ENCODE measurements at places on chromosomes 2 and 18.

GRCh38 chr2:68653538-68653982 lies 10.2 kb downstream of the PROKR1 start:
- DNase-seq: no peak

DNA sequence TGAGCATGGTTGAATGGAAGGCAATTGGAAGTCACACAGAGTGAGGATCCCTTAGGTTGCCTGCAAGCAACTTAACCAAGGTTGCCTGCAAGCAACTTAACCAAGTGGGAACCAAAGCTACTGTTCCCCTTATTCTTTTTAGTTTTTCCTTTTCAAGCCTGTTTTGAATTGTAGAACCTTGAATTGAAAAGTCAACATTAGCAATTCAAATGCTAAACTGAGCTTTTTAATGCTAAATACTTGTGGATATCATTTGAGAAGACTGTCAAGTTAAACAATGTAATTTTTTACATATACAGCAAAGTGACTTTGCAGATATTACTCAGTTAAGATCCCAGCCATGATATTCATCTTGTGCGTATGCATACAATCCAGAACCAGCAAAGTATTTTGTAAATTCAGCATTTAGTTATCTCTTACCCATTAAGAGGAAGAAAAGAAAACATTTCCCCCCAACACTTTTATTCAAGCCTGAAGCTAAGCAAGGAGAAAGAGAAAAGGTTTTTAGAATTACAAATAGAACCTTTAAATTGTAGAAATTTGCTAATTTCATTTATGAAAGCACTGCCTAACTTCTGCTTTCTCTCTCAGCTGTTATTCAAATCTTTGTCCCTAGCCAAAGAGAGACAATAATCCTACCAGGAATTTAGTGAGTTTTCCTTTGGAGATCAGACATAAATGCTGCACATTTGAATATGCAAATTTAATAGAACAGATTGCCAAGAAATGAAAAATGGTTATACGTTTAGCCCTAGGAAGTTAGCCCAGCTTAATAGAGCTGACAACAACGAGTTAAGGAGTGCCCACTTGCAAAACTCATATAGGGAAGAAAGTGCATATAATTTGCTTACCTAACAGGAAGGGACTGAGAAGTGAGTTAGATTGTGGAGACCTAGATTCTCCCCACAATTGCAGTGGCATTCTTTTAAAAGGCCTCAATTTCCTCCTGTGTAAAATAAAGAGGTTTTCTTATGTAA lies 643.2 kb upstream of the PIK3C3 start:
- no peak for DNase-seq

DNA sequence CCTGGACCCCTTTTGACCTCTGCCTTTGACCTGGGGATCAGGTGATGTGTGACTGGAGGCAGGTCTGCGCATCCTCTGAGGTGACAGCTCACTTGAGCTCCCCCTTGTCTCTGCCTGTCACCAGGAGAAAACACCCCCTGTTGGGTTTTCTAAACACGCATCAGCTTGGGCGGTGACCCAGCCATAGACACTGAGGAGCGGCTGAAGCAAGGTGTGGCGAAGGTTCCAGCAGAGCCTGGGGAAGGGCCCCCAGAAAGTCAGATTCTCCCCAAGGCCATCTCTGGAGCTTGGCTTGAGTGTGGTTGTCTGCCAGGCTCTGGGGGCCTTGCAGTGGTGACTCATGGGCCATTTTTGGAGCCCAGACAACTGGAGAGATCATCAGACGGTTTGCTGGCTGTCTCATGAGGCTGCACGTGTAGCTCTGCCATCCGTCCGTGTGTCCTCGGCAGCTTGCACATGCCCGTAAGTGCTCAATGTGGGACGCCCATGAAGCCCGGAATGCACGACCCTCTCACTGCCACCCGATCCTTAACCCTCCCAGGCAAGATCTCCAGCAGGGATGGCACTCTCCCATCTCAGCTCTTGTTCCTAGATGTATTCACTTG lies 29.4 kb downstream of the SIX3 start:
- DNase-seq: no peak

DNA sequence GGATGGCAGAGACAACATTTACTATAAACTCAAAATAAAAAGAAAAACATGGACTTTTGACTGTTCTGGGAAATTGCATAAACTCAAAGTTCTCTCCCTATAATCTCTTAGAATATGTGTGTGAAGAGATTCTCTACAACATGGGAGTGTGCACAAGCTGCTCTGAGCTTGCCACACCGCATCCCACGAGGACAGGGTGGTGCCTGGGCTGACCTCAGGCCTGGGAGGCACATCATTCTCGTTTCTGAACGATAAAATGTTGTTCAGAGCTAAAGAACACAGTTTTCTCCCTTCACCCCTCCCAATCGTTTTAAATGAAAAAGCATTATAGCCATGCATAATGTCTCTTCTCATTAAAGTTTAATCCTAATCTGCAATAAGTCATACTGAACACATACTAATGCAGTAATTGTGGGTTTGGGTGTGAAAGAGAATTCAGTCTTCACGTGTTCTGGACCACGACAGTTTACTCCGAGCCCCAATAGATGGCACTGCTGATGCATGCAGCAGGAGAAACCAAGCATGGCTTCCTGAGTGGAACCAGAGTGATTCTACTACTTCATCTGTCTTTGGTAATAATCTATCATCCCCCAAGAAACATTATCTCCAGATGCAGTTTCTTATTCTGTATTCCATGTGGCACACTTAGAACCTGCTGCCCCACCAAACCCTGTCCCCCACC lies 46.9 kb upstream of the LAMA1 start:
- no peak for DNase-seq

- no peak for DNase-seq
Observed at GRCh38 chr2:128499367-128500137, 180.9 kb upstream of the HS6ST1 start.

- DNase-seq: no peak
Observed at GRCh38 chr2:63875559-63876245, 34.0 kb downstream of the UGP2 start.

GRCh38 chr2:111160758-111161157 lies 40.0 kb downstream of the BCL2L11 start:
- DNase-seq: no peak

GRCh38 chr2:18849841-18850578 lies 260.6 kb upstream of the NT5C1B start:
- no peak for DNase-seq

- DNase-seq: no peak
Observed at GRCh38 chr18:28855989-28856388, 679.1 kb upstream of the CDH2 start.

- DNase-seq: no peak
Observed at GRCh38 chr18:22399949-22400348, 17.8 kb downstream of the CTAGE1 start.

- DNase-seq: no peak
Observed at GRCh38 chr2:174561972-174562370, 35.6 kb downstream of the WIPF1 start.

DNA sequence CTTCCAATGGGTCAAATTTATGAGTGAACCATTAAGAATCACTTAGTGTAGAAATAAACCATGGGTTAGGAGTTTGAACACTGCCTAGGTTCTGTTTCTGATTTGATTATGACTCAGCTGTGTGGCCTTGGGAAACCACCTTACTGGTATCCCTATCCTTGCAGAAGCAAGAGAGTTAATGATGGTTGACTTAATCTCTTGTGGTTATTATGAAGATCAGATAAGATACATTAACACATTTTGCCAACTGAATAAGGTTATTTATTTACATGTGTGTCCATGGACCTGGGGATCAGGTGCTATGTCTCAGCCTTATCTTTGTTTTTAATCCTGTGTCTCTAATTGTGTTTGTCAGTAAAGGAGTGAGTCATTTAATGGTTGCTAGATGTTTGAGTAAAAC lies 5.4 kb upstream of the KCNJ13 start:
- DNase-seq: no peak

DNA sequence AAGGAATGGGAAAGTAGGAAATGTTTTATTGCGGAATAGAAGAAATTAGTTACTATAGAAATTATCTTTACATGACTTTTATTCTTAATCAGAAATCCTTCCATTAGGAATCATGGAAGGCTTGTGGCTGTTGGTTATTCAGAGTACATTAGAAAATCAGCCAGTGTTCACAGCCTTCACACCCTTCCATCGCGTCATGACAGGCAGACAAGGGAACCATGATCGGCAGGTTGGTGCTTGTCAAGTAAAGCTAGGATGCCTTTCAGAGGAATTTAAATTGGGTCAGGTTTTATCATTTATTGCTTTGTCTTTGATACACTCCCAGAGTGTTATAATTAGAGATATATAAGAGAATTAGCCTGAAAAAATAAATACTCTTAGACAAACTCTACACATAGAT lies 400.6 kb downstream of the THSD7B start:
- DNase-seq: no peak

GRCh38 chr2:213411582-213412289 lies 127.5 kb downstream of the SPAG16 start:
- DNase-seq: no peak

- no peak for DNase-seq
Observed at GRCh38 chr2:205816268-205816667, 134.0 kb downstream of the NRP2 start.

DNA sequence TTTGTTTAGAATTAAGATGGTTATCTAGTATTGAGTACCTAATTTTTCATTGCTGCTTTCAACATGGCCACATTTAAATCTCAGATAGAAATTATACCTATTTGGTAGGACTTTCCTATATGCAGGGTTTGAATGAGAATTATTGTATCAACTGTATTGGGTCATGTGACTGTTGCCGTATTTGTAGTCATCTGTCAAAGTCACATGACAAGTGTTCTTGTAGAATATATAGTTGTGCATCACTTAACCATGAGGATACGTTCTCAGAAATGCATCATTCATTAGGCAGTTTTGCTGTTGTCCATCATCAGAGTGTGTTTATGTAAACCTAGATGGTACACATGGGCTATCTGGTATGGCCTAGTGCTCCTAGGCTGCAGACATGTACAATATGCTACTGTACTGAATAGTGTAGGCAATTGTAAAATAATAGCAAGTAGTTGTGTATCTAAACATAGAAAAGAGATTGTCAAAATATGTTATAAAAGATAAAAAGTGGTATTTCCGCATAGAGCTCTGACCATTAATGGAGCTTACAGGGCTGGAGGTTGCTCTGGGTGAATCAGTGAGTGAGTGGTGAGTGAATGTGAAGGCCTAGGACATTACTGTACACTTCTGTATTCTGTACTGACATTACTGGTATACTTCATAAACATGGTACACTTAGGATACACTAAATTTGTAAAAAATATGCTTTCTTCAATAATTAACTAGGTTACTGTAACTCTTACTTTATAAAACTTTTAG lies 123.7 kb downstream of the MAP4K4 start:
- DNase-seq: no peak

DNA sequence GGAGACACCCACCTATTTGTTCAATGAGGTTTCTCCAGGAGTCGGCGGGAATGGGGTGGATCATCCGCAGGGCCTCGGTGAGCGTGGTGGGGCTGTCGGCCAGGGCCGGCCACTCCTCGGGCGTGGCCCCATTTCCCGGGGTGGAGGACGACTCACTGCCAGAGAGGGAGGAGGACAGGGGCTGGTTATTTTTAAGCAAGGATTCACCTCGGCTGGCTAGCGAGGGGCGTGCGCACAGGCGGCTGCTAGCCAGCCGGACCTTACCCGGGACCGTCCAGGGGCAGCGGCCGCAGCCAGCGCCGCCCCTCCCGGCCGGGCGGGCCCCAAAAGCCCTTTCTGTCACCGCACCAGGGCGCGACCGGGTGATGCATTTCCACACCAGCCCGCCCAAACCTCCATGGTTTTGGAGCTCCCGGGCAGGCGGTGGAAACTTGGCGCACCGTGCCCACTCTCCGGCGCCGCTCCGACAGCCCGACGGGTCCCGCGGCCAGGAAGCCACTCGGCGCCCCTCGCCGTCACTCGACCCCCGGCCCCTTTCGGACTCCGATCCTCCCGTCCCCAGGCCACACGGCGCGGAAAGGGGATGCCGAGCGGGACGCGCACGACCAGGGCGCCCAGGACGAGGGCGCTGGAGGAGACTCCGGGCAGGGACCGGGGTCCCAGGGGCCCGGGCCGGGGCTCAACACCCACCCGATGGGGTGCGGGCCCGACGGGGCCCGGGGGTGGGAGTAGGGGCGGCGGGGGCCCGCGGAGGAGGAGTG lies 57.1 kb downstream of the SNORC start:
- DNase-seq: no peak

- DNase-seq: no peak
Observed at GRCh38 chr2:67414867-67415266, 17.7 kb downstream of the ETAA1 start.

- peak; percentile 79 for DNase-seq
Observed at GRCh38 chr2:56183643-56184499, at the start of gene CCDC85A. TSS of gene CCDC85A (plus strand) at chr2:56183990. CDS start at chr2:56184625, 635 bp downstream.

DNA sequence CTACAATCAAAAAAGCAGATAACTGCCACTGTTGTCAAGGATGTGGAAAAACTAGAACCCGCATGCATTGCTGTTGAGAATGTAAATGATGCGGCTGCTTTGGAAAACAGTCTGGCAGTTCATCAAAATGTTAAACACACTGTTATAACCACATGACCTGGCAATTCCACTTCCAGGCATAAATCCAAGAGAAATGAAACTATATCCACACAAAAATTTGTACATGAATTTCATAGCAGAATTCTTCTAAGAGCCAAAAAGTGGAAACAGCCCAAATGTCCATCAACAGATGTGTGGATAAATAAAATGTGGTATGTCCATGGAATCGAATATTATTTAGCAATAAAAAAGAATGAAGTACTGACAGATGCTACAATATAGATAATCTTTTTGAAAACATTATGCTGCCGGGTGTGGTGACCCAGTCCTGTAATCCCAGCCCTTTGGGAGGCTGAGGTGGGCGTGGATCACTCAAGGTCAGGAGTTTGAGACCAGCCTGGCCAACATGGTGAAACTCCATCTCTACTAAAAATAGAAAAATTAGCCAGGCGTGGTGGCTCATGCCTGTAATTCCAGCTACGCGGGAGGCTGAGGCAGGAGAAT lies 32.0 kb downstream of the ERCC3 start:
- no peak for DNase-seq

GRCh38 chr2:120288016-120288373 lies 35.3 kb downstream of the RALB start:
- DNase-seq: no peak

- no peak for DNase-seq
Observed at GRCh38 chr2:123732563-123732962, 292.5 kb upstream of the CNTNAP5 start.

DNA sequence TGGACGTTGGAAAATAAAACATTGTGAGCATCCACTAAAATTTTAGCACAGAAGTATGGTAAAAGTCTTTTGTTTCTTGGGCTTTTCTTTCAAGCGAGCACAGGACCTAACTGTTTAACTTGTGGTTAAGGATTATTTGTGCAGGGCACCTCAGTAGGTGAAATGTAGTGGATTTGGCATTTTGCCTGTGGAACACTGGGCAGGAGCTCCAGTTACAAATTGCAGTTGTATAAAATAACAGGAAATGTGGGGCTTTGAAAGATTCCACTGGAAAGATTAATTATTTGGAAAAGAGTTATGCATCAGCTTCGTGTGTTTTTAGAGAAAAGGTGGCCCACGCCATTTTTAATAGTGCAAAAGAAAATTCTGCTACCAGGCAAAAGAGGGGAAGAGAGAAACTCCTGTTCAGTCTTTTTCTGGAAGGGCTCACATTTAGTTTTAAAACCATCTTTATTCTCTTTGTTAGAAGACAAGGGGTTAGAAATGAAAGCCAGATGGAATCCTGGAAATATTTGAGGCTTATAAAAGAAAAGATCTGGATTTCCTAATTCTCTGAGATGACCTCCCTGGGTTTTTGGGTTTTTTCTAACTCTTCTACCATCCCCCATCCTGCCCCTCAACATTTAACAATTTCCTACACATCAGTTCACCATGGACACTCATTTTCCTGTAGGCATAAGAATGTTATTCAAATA lies 144.3 kb upstream of the SERTAD2 start:
- no peak for DNase-seq
